ENCODE measurements at places on chromosomes 2 and 18. TPM values are rescaled to one million over a fixed set of nuclear protein-coding genes. Genes with fewer than 3 reads are reported as not detected.
A peak's percentile ranks its signal among the peaks of the same experiment; 100 is the strongest.

DNA sequence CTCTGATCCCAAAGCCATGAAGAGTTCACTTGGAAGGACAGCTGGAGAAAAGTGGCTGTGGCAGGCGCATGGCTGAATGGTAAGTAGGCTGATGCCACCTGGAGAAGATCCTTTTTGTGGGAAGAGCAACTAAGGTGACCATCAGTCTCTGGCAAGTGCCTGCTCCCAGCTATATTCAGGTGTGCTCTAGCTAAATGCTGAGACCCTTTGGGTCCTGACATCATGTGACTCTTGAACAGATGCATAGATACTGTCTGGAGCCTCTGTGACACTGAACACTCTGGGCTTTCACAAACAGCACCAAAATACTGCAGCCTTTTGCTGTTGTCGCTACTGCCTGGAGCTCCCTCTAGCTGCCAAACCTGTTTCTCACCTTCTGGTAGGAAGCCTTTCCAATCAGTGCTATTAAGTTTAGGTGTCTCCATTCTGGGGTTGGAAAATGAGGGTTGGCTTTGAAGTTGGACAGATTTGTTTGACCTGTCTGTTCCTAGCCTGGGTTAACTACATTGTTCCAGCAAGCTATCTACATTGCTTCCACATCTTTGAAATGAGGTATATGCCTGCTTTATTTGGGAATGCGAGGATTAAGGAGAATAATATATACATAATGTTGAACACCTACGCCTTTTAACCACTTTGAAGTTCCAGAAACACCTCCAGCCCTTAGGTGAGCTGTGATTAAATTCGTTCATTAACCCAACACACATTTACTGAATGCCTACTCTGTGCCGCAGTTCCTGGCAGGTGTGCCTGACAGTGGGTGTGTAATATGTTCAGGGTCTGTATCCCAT, 3.1 kb downstream of the EGR4 start:
- peak; percentile 77 for DNase-seq

RPE gene
- 68.0 TPM for total RNA-seq

DNA sequence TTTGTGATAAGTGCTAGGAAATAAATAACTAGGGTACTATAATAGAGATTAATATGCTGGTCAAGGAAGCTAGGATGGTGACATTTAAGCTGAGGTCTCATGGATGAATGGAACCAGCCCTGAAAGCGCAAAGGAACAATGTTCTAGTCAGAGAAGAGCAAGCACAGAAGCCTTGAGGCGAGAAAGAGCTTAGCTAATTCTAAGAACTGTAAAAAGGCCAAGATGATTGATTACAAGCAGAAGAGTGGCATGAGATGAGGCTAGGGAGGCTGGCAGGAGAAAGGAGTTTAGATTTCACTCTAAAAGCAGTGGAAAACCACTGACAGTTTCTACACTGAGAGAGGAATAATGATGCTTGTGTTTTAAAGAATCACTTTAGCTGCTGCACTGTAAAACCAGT, 3.4 kb upstream of the YIPF4 start:
- no peak for DNase-seq

LDAH gene
- 17.4 TPM for total RNA-seq

GRCh38 chr18:62729487-62730386, 14.4 kb downstream of the PHLPP1 start:
- DNase-seq: no peak

TRIM43 gene
- total RNA-seq: not detected

- no peak for DNase-seq
These were observed 16.7 kb downstream of the SRSF7 start for GRCh38 chr2:38734299-38735058.

DNA sequence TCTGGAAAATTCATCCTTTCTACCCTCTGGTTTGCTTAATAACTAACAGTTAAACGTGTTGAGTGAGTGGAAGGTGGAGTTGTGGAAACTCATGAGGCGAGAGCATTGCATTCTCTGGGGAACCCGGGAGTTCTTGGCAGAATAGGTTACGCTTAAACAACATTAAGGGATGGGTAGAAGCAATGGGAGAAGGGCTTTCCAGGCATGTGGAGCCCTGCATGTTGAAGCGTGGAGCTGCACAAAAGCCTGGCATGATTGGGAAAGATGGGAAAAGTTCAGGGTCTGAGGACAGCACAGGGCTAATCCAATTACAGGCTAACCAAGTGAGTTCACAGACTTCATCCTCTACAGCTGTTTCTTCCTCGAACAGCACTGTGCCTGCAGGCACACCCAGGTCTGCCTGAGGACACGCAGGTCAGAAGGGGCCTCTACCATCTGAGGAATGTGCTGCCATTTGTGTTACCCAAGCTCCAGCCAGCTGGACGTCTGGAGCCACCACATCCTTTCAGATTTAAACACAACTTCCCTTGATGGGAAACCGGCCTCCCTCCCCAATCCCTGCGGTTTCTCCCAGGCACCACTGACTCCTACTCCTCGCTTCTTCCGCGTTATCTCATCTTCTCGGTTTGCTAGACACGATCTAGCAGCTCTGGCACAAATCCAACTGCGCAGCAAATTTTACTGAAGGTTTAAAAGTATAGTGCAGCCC, 164.2 kb downstream of the ANTXR1 start:
- DNase-seq: peak; percentile 87

DNA sequence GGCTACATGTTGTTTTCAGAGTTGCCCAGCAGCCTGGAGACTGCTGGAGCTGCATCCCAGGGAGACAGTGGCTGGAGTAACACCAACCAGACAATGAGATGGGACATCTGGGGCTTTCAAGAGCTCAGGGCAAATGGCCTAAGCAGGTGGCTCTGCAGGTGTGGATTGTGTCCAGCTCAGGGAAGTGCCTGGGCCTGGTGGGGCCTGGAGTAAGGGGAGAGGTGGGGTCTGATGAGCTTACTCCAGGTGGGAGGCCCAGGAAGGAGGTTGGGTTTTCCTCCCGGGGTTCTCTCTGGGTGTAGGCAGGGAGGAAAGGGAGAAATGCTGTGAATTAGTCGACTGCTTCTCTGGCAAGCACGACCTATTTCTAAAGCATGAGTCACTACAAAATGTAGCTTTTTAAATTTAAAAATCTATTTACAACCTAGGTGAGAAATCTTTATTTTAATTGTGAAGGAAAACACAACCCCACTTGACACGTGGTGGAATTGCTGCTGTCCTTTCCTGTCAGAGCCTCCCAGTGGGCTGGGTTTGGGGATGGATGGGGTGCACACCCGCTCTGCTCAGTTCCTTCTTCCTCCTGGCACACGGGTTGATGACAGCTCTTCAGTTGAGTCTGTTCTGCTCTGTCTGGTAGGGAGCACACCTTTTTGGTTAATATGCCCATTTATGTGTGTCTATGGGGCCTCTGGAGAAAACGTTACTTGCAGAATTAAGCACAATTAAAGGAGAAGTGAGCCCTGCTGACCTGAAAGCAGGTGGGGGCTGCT, 81.6 kb downstream of the SH3RF3 start:
- DNase-seq: no peak

TUBA3E gene
- not detected for total RNA-seq

DNA sequence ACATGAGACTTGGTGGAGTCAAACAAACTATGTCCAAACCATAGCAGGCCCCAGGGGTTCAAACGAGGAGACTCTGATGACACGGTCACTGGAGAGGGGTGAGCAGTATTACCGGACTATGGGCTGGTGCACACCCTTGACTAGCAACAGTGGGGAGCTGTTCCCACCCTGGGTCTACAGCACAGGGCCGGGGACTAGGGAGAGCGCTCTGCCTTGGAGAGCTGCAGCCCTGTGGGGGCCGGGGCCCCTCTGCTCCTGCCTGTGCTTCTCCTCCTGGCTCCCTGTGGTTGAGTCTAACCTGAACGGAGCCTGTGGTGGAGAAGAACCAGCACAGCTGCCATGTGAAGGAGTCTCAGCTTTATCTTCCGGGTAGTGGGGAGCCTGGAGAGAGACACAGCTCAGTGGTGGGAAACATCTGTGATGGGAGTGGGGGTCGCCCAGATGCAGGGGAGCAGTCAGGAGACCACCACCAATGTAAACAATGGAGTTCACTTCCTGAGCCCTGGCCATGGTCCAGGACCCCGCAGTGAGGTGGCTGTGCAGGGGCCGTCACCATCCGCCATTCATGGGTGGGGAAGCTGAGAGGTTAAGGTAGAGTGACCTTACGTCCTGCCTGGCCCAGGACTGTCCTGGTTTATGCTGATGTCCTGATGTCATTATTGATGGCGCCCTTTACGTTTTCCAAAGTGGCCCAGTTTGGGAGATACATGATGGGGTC, 195.7 kb upstream of the TWIST2 start:
- no peak for DNase-seq

GRCh38 chr2:7012141-7012764, 95.0 kb downstream of the RNF144A start:
- no peak for DNase-seq

DNA sequence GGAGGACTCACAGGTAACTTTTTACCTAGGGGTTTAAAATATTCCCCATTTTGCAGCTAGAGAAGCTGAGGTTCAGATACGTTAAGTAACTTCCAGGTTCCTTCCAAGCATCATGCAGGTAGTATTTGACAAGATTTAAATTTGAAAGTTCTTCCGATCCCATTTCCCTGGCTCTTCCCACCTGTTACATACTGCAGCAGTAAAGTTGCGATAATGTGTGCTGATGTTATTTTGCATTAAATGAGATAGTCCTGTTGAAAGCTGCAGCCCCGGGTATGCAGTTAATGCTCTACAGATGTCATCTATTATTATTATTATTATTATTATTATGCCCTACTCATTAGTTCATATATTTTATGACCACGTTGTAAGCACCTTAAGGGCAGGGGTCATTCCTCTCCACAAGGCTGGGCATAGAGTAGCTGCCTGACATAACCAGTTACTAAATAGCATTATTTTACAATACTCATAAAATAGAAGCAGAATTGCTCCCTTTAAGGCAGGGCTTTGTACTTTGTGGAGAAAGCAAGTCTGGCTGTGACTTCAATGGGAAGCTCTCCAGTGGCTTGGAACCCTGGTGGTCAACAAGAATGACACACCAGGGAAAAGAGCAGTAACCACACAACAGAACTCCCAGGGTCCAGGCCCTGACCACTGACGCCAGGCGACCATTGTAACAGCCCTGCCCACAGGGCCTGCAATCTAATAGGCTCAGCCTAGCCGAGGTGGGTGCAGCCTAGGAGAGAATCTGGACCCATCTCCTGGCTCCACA, 112.0 kb upstream of the STPG4 start:
- DNase-seq: no peak
